ENCODE measurements at places on chromosomes 4 and X.
A peak's percentile ranks its signal among the peaks of the same experiment; 100 is the strongest.

DNA sequence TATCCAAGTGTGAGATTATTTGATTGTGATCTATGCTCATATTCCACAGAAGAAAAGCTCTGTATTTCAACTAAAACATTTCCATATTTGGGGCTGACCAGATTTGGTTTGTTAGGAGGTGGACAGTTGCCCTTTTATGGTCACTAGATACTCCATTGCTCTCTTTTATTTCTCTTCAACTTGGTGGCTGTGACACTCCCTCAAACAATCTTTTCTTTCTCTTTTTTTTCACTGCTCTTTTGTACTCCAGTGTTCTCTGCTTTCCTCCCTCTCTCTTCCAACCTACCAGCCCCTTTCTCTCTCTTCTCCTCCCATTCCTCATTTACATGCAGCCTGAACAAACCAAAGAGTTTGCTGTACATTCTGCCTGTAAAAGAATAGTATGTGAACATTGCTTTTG lies 48.8 kb downstream of the RBPJ start:
- no peak for DNase-seq

DNA sequence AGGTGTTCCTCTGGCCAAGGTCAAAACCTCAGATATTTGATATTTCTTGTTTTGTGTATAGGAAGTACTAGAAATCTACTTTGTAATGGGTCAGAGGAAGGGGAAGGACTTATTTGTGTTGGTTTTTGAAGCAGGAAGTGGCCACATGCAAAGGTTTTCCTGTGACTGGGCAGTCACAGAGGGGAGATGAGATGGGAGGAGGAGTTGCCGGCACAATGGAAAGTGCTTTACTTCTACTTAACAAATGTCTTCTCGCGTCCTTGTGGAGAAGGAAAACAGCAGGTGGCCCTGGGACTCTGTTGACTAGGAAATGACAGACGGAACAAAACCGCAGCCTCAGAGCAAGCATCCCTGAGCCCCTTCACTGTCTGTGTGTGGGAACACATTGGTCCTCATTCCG lies 46.6 kb downstream of the SHROOM2 start:
- DNase-seq = no peak

DNA sequence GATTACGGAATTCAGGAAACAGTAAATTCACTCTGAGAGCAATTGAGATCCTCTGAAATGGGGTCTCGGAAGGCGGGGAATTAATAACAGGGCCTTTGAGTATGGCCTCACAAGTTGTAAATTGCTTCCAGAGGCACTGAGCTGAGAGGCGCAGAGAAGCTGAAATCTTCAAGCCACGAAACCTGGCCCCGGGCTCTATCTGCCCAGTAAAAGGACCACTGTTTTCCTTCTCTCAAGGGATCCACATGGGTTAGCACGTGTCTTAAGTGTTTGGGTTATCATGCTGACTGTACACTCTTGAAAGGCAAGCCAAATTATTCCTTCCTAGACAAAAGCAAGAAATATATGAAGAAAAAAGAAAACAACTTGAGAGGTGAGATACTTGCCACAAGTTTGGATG lies 1012.9 kb upstream of the FTHL17 start:
- DNase-seq = no peak

GRCh38 chr4:177687117-177687516 lies 244.9 kb upstream of the AGA start:
- no peak for DNase-seq

DNA sequence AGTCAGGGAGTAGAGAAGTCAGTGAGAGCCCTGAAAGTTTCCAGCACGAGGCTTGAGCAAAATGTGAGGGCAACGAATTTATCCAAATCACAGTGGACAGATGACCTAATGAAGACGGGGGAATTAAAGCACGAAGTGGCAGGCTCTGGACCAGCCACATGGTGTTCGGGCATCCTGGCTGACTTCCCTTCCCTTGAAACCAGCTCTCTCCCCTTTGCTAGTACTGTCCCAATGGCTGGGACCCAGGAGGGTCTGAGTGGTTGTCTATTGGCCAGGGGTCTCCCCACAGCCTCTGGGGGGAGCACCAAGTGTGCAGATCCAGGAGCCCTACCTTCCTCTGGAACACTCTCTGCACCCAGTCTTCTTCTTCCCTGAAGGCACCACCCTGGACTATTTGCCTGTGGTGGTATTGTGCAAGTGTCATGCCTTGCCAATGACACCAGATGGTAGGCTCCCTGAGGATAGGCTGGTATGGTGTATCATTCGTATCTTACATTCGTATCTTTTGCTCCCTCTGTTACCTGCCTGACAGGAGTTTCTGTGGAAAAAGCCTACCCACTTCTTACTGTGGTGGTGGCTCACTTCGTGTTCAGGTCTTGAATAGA lies 2.1 kb downstream of the APLN start:
- no peak for DNase-seq

DNA sequence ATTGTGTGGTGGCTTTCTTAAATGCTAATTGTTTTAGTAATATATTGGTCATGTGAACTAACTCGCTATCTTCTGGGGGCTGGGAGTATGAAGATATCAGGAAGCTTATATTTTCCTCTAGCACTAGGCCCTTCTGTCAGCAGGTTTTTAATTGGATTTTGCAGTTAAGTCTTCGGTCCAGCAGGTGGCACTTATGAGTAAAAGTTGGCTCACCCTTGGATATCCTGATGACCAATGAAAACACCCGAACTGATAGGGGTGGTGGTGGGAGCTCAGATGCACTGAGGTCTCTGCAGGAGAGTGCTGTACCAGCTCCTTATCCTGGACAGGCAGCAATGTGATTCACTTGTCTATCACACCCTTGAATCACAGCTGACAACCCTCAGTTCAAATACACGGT lies 1365.8 kb upstream of the DIAPH2 start:
- DNase-seq = no peak

DNA sequence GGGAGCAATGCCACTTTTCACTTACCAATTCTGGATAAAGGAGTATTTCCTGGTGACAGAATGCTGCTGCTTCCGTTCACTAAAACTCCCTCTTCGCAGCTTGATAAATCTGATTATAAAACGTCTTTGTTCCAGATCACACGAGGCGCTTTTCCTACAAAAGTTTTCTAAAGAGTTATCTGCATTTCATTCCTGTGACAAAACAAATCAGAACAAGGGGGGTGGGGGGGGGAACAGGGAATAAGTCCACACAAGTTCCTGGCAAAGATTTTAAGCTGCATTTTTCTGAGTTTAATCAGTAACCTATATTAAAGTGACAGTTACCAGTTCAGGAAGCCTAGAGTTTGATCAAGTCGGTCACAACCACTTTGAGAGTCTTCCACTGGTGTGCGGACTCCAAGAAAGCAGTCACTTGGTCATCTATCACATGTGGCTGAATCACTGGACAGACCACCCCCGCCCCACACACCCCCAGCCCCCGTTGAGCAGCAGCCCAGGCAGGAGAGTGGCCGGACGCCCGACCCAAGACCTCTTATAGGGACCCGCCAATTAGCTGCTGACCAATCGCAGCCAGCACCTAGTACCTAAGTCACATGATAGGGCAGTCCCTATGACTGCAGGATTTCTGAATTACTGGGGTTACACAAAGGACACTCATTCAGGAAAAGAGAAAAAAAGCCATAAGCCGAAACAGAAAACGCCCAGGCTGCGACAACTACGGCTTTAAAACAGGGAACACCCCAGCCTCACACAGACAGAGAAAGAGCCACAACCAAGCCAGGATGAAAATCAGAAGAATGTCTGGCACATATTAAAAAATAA lies 569.3 kb upstream of the DIPK2B start:
- peak; percentile 64 for DNase-seq

- DNase-seq = no peak
Observed at GRCh38 chr4:7620814-7621176, 186.1 kb upstream of the PSAPL1 start.

- no peak for DNase-seq
Observed at GRCh38 chrX:65581661-65582339, 47.2 kb upstream of the LAS1L start.

DNA sequence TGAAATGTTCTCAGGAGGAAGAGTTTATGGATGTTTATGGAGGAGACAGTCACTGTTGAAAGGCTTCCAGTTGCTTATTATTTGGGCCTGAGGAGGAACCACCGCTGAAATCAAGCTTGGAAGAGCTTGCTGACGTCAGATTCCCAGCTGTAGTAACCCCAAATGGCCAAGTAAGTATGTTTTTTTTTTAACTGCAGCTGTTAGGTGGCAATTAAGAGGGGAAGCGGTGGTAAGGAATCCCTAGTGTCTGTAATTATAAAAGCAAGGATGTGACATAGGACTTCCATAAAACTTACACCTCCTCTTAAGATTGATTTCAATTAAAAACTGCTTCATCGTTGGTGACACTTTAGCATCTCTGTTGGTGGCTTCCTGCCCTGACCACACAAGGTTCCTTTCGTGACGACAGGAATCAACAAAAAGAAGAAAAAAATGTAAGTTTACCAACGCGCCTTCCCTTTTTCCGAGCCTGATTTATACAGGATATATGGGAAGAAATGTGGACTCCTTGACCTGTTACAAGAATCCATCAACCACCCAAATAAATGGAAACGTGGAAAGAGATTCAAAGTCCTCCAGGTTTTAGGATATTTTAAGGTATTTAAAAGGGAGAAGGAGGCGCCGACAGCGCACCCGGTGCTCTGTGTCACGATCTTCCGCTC lies 884 bp downstream of the RELL1 start:
- DNase-seq = no peak

DNA sequence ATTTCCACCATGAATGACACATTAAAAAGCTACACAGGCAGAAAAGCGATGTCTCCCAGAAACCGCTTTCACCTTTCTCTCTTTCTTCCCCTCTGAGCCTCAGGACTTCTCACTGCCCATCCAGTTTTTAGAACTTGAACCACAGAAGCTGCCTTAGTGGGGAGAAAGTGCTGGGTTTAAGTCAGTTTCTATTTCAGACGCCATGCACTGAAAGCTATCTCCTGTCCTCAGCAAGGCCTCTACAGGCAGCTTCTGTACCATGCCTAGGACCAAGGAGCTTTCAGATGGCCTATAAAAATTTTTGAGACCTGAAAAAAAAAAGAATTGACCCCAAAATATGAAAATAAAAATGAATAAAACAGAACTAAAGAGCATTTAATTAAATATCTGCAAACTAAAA lies 34.5 kb downstream of the RAB33B start:
- DNase-seq = no peak

DNA sequence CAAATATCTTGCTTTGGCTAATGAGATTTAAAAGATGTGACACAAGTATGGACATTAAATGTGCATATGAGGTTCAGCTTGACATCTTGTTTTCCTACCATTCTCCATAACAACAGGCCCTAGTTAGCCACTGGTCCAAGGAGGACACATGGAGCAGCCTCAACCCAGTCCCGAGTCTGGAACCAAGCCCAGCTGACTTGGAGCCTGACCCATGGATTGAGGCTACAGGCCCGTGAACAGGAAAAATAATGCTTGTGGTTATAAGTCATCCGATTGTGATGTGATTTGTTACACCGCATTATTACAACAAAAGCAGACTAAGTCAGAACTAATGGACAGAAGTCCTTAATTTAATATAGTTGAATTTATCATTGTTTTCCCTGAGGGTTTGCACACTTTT lies 123.2 kb upstream of the BANK1 start:
- no peak for DNase-seq

DNA sequence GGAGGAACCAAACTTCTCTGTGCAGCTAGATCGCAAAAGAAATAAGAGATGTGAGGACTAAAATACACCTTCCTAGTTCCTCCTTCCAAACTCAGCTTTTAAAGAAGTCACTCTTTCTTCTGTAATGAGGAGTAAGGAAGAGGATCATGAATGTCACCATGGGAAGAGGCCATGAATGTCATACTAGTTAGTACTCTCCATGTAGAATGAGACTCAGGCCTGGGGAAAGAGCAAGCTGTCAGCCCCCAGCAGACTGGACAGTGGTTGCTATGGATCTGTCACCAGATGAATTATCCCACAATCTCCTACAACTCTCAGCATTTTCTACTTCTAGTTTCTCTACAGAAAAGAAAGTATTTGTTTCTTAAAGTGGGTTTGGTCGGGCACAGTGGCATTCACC lies 57.1 kb upstream of the PRDM8 start:
- DNase-seq = no peak

DNA sequence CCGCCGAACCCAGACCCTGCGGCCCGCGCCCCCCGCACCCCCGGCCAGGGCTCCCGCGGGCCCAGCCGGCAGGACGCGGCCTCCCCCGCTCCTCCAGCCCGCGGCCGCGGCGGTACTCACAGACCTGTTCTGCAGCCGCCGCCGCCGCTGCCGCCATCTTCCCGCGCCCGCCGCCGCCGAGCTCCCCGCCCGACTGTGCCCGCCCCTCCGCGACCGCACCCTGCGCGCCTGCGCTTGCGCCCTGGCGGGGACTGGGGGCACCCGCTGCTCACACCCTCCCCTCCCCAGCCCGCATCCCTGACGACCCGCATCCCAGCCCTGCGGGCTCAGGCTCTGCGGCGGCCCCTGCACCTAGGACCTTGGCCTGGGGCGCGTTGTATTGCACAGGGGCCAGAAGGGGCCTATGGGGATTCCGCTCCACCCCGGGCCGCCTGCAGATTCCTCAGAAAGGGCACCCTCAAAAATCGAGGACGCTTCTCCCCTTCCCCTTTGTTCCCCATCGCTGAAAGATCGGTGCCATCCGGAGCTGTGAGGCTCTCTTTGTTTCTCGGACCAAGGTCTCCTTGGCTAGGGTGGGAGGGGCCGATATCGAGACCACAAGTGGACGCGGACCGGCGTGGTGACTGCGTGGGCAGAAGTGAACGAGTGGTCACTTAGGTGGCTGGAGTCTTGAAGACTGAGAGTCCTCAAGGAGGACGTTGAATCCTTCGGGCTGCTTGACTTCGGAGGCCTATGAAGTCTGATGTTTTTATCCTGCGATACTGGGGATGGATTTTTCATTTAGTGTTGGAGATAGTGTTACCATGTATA lies at the start of gene SGCB:
Gene SGCB, minus strand, starts transcription at position 197 of the 810 bp plus-strand sequence. Its CDS starts 40 bp downstream, at position 157.
- DNase-seq = no peak

DNA sequence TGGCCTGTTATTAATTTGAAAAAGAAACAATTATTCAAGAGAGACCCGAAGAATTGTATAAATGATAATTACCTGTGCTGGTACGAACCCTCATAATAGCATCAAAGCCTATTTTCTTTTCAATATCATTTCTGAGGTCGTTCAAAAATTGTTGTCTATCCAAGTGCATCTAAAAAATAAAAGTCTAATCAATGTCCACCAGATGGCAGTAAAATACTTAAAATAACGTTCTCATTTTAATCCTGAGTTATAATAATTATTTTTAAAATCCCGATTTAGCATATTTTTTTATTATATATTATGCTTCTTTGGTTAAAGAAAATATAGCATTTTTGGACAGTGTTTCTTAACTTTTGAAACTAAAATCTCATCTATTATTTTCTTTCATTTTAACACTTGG lies 55.7 kb downstream of the METTL14 start:
- no peak for DNase-seq

- no peak for DNase-seq
Observed at GRCh38 chrX:55640854-55641253, 17.7 kb downstream of the FOXR2 start.

GRCh38 chr4:137587796-137588195 lies 55.5 kb upstream of the PCDH18 start:
- no peak for DNase-seq
